HAP-1 (cell line): ENCODE measurements at places on chromosomes 2 and 18.

- DNase-seq, result no peak
Observed at GRCh38 chr2:131394147-131394931, 30.4 kb upstream of the RAB6D start.

DNA sequence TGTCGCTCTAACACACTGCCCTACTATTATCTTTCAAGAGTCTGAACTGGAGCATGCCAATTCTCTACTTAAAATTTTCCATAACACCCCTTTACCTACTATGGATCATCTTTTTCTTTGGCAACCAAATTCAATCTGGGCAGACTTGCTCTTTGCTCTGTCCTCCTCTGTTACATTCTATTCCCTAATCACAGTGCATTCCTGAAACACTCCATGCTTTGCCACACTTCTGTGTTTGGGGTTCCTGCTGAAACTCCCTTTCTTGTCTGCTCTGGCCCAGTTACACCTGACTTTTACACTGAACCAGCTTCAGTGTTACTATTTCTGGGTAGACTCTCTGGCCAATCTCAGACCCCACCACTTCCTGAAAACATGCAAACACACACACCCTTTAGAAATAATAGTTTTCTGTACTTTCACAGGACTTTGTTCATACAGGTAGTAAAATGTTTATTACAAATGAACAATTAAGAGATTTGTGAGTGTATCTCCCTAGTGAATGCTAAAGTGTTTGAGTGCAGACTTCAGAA is 119.9 kb upstream of the DCC start:
- no peak for DNase-seq

DNA sequence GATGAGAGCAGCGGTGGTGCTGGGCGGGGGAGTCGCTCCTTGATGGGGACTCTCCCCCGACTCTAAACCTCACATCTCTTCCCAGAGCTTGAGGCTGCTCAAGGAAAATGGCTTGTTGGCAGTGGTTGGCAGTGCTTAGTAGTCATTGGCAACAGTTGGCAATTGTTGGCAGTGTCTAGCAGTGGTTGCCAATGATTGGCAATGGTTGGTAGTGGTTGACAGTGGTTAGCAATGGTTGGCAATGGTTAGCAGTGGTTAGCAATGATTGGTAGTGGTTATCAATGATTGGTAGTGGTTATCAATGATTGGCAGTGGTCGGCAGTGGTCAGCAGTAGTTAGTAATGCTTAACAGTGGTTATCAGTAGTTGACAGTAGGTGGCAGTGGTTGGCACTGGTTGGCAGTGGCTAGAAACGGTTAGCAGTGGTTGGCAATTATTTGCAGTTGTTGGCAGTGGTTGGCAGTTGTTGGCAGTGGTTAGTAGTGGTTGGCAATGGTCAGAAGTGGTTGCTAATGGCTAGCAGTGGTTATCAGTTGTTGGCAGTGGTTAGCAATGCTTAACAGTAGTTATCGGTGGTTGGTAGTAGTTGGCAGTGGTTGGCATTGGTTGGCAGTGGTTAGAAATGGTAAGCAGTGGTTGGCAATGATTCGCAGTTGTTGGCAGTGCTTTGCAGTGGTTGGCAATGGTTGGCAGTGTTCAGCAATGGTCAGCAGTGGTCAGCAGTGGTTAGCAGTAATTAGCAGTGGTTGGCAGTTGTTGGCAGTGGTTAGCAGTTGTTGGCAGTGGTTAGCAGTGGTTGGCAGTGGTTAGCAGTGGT is 85.4 kb upstream of the OTOS start:
- no peak for DNase-seq

GRCh38 chr2:233832414-233832813 is 21.9 kb downstream of the HJURP start:
- DNase-seq, result no peak

DNA sequence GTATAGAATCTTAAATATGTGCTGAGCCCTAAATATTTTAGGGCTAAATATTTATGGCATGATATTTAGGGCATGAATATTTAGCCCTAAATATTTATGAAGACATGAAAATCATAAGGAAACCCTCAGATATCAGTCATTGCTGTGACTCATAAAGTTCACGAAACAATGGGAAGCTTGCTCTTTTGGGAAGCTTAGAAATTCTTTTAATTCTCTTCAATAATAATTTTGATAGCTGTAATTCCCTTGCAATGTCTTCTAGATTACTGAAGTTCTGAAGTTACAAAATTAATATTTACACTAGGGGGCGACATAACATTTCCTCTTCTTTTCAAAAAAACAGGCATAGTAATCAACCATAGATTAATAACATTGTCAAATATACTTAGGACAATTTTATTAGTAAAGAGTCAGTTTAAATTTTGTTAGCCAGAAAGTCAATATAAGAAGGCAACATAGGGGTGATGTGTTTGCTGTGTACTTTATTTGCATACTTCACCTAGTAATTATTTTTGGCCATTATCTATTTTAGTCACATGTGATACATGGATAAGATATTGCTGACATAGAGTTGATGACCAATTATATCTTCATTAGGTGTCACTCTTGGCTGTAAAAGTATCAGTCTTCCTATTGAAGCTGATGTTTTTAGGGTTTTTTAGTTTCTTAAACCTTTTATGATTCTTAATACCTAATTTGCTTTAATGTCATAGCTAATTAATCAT is 13.2 kb downstream of the ZNF804A start:
- no peak for DNase-seq
